Fibroblast of lung (primary cell): ENCODE measurements at places on chromosomes 4 and X.
A peak's percentile ranks its signal among the peaks of the same experiment; 100 is the strongest.

GRCh38 chr4:185911556-185912064 lies 99.6 kb upstream of the SORBS2 start:
- DNase-seq = peak; percentile 38

DNA sequence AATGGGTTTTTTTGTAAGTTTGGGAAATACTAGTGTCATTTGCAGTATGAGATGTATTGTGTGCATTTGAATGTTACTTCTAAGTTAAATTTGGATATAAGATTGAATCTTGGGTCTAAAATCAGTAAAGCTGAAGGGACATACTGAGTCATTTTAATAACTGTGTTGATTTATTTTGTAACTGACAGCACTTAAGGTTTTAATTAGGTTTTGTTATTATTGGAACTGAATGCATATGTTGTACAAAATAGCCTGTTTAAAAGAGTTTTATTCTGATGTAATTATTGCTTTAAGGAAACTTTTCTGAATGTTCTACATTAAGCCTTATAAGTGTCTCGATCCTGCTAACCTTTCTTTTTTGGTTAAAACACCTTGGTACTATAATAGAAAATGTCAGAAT lies 396.6 kb downstream of the MAPK10 start:
- DNase-seq = no peak

- DNase-seq = peak; percentile 66
These were observed 24.5 kb downstream of the RUFY3 start for GRCh38 chr4:70746179-70746839.

DNA sequence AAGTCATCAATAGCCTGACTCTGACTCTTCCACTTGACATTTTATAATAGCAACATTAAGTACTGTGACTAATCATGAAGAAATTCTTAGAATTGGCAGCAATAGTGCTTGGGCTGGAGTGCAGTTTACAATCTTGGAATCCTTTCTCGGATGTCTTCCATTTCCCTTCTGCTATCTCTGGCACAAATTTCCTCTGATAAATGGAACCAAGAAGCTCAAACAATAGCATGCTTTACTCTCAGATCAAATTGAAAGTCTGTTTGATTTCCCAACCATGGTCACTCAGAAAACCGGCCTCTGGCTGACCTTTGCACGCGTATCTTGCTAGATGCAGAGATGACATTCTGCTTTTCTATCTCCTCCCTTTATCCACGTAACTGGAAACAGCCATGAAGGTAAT lies 99.0 kb upstream of the SPANXC start:
- DNase-seq = peak; percentile 88

GRCh38 chr4:95118497-95118896 lies 360.7 kb downstream of the BMPR1B start:
- no peak for DNase-seq
